ENCODE measurements at places on chromosomes 6 and 20. TPM values are rescaled to one million over a fixed set of nuclear protein-coding genes. Genes with fewer than 3 reads are reported as not detected.

DNA sequence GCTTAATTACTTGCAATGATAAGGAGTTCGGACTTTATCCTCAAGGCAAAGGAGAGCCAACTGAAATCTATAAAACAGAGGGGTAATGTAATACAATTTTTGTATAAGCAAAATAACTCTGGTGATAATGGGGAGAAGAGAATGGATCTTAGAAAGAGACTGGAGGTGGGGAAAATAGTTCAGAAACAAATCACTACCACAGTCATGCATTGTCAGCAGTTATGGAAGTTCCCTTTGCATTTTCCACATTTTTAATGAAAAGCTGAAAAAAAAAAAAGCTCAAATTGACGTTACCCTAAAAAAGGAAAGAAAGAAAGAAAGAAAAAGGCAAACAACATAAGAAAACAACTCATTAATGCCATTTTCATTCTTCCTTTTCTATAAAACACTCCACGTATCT is 337.6 kb upstream of the HSF2 start:
- H3K4me1 ChIP-seq = no peaks in the 10 kb centered on the region
- no peaks in the 10 kb centered on the region for H3K36me3 ChIP-seq
- no peak for DNase-seq
- H3K27me3 ChIP-seq = no peaks in the 10 kb centered on the region

The BTNL2 gene
- total RNA-seq = not detected

GRCh38 chr6:88105741-88106340 is 58.2 kb downstream of the SPACA1 start:
- no peaks in the 10 kb centered on the region for H3K36me3 ChIP-seq
- DNase-seq = no peak
- no peak overlapping the region for H3K27ac ChIP-seq
- no peaks in the 10 kb centered on the region for H3K4me1 ChIP-seq
- no peaks in the 10 kb centered on the region for H3K27me3 ChIP-seq
- H3K4me3 ChIP-seq = no peak overlapping the region

GRCh38 chr6:12033770-12034169 is 21.7 kb downstream of the HIVEP1 start:
- H3K4me1 ChIP-seq = peaks cover 63% of the 10 kb centered on the region
- H3K27ac ChIP-seq = no peak overlapping the region
- peaks cover 49% of the 10 kb centered on the region for H3K36me3 ChIP-seq
- no peak for DNase-seq
- H3K27me3 ChIP-seq = no peaks in the 10 kb centered on the region
